ENCODE measurements at places on chromosomes 11 and 22.
A peak's percentile ranks its signal among the peaks of the same experiment; 100 is the strongest.

DNA sequence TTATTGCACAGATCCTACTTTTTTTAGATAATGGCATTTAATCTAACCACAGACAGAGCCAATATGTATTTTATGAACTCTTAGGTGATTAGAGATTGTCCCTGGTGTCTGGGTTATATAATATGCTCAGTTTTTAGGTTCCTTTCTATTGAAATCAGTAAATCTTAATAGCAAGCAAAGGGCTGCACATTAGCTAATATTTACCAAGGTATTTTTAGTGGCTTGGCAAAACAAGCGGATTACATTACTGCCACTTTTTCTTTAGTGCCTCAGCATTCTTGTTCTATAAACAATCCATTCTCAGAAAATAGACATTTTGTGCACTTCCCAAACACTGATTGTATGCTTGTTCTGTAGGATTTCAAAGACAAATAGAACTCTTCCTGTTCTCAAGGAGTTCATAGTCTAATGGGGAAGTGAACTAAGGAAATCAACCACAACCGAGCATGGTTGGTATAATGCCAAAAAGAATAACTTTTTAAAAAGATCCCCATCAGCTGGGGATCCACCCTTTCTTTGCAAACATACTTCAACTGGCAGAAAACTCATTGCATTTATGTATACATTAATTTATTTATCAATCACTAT, 23.8 kb downstream of the KCNJ1 start:
- no peak for DNase-seq

GRCh38 chr11:111183706-111184105, 61.8 kb upstream of the POU2AF2 start:
- no peak for DNase-seq

DNA sequence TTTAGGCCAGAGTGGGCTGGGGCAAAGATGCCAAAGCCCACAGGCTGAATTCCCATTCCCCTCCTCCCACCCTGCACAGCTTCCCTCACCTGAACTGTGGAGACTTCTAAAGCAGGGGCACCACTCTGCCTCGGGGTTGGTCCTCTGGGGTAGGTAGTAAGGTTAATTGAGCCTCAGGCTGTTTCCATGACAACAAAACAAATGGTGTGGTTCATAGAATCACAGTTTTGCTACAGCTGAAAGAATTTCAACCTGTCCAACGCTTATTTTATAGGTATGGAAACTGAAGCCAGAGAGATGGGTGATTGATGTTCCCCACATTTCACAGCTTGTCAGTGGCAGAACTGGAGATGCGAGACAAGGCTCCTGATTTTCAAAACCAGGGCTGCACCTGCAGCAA, 109.5 kb downstream of the SNX19 start:
- DNase-seq = no peak

DNA sequence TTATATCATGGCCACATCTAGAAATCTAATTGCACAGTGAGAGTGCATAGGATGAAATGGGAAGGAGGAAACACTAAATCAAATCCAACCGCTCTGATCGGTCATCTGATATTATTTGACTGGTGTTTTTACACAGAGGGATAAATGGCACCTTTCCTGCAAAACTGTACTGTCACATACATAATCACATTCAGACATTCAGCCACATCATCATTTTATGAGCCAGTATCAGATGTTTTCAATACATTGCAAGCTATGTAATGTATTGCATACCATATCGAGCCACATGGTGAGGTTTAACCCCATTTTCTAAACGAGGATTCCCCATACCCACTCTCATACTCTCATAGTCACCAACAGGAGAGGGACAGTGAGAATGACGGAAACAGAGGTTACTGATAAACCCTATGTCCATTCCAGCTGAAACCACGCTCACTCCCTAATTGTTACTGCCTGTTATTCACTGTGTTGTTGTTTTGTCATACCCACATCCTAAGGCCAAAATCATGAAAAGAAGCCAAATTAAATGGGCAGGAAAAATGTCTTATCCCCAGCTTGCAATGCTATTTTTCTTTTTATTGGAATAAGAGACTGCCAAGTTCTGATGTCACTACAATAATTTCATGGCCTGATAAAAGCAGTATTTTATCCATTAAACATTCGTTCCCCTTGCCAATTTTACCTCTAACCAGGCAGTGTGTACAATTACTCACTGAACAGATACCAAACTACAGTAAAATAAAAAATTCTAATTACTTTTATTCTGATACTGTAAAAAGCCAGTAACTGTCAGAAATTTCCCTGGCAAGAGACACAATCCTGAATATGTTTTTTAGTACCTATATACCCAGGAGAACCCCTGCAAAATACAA, 9.0 kb downstream of the CDON start:
- DNase-seq = no peak

DNA sequence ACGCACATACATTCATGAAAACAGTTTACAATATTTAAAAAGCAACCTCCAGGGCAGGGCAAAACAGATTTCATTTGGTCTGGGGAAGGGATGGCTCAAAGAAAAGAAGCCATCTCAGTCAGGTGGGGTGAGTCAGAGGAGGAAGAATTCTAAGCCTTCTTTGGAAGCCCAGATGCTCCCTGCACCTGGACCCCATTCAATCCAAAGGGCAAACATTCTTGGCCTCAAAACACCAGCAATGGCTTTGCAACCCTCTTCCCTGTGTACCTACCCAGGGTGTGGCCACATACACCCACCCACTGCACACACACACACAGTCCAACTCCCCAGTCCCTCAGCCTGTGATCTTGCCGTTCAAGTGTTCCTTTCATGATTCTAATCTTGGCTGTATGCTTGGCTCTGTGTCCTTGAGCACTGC, 2.0 kb downstream of the KCNE3 start:
- DNase-seq = no peak

DNA sequence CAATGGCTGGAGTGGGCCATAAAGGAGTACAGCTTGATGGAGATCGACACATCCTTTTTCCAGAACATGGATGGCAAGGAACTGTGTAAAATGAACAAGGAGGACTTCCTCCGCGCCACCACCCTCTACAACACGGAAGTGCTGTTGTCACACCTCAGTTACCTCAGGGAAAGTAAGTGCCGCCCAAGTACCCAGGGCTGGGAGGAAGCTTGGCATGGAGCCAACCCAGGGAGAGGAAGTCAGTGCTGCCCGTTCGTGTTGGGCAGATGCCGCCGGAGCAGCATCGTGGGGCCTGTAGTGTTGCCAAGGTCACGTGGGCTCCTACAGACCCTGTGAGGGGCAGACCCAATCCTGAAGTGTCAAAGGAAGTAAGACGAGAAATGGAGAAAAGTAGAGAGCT, 78.9 kb downstream of the FLI1 start:
- DNase-seq = peak; percentile 52
